ENCODE measurements at places on chromosomes 12 and 14.
A peak's percentile ranks its signal among the peaks of the same experiment; 100 is the strongest.

- no peak for DNase-seq
Measured at GRCh38 chr12:114245555-114245954, 160.4 kb downstream of the TBX5 start.

DNA sequence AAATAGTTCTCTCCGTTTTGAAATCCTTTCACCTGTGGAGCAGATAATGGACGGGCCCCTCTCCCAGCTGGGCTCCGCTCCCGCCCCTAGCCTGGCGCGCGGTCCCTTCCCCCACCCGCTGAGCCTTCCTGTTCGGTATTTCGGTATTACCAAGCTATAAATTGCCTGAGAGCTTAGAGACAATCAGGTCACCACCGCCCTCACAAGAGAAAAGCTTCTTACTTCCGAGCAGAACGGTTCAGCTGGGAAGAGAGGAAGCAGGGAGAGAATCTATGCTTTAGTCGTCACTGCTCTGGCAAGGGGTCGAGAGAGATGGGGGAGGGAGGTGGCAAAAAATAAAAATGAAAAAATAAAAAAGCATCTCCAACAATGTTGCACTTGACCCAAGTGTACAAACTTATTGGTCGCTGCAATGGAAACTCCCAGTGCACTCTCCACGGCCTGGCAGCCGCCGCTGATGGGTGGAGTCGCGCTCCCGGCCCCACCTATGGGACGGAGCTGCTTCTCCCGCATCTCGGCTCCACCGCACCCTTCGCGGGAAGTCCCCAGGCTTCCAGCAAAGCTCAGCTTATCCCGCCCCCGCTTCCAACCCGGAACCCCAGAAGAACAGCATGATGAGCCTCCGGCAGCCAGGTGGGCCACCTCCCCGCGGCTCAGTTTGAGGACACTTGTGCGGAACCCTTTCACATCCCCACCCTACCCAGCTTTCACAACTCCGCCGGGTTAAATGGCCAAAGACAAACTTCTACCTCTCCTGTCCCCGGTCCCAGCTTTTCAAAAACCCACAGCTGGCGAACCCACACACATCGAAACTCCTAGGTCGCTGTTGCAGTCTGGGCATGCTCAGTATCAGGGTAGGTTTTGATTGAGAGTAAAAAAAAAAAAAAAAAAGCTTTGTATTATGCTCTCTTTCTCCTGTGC is 832 bp upstream of the SYT1 start:
- peak; percentile 94 for DNase-seq

- DNase-seq = no peak
Measured at GRCh38 chr14:47277703-47278102, 397.7 kb downstream of the MDGA2 start.

- DNase-seq = no peak
Measured at GRCh38 chr12:69211160-69211559, 28.2 kb upstream of the CPSF6 start.

DNA sequence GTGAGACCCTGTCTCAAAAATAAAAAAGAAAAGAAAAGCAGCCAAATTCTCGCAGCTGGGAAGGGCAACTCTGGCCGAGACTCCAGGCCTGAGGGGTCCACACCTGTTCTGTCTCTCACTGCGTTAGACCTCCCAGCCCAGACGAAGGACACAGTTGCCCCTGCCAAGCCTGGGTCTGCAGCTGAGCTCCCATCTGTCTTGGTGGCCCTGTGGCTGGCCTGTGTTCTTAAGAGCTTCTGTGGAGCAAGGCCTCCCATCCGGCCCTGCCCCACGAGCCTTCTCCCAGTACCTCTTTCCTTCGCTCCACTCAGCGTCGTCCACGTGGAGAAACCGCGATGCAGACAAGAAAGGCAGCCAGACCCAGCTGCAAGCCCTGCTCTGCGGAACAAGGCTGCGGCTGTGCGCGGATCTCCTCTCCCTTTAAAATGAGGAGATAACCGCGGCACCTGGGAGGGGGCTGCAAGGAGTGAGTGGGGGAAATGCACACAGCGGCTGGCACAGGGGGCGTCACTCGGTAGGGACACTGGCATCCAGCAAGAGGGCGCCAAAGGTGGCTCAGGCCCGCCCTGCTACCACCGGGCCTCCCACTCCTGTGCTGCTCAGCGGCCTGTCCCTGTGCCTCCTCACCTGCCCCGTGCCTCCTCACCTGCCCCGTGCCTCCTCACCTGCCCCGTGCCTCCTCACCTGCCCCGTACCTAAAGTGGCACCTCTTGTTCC is 42.4 kb downstream of the LRRC74A start:
- DNase-seq = no peak

GRCh38 chr12:119949594-119949993 is 39.4 kb upstream of the BICDL1 start:
- no peak for DNase-seq

- DNase-seq = no peak
Measured at GRCh38 chr12:80195074-80195726, 95.9 kb downstream of the OTOGL start.

DNA sequence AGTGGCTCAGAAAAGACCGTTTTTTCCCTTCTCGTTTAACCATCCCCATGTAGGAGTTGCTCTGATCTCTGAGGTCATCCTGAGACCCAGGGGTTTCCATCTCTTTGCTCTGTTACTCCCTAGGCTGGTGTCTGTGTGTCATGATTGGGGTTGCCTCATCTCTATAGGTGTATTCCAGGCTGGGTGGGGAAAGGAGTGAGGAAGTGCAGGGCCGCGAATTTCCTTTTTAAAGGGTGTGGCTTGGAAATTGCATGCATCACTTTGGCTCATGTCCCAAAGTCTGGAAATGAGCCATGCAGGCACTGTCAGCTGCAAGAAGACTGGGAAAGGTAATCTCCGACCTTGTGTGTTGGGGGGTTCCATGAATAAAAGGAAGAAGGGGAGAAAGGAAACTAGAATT is 201.9 kb downstream of the AACS start:
- no peak for DNase-seq

GRCh38 chr12:39359645-39360044 is 83.3 kb downstream of the KIF21A start:
- no peak for DNase-seq

GRCh38 chr12:51636581-51636980 is 45.5 kb downstream of the SCN8A start:
- no peak for DNase-seq

DNA sequence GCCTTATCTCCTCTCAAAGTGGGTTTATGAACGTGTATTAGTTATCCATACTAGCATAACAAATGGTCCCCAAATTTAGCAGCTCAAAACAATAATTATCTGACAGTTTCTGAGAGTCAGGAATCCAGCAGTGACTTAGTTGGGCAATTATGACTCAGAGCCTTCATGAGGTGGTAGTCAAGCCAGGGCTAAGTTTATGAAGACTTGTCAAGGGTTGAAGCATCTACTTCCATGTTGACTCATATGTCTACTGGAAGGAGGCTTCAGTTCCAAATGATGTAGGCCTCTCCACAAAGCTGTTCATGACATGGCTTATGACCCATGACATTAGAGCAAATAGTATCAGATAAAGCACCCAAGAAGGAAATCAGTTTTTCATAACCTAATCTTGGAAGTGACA is 73.2 kb downstream of the IPO8 start:
- no peak for DNase-seq

- peak; percentile 53 for DNase-seq
Measured at GRCh38 chr12:125120566-125120965, 55.3 kb downstream of the AACS start.

DNA sequence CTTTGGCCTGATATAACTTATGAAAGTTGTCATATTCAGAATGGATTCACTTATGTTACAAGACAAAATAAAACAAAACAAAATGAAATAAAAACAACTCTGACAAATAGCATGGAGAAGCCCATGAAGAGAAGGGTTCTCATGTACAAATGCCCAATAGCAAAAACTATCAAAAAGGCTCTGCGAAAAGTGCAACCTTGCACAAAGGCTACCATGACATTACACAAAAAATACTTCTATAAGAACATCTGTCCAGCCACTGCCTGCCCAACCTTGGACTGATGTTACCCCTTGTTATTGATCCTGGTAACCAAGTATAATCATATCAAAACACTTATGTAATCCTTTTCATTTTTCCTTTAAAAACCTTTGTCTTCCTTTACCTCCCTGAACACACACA is 213.0 kb downstream of the ATP23 start:
- DNase-seq = no peak

- DNase-seq = peak; percentile 72
Measured at GRCh38 chr12:29149691-29150281, 708 bp downstream of the FAR2 start.

DNA sequence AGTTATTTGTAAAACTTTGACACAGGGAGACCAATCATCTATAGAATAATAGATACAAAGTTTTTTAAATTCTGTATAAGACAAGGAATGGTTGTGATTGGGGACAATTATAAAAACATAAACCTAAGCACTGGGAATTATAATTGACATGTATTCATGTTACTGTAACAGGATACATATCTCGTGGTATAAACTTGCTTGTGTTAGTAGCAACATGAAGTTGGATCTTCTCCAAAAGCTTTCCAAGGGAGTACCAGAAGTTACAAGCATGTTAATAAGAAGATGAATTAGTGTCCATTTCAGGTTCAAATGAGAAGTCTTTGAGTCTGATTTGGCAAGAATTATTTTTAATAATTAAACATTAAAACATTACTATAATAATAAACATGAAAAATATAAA is 42.2 kb downstream of the CDKL1 start:
- no peak for DNase-seq

DNA sequence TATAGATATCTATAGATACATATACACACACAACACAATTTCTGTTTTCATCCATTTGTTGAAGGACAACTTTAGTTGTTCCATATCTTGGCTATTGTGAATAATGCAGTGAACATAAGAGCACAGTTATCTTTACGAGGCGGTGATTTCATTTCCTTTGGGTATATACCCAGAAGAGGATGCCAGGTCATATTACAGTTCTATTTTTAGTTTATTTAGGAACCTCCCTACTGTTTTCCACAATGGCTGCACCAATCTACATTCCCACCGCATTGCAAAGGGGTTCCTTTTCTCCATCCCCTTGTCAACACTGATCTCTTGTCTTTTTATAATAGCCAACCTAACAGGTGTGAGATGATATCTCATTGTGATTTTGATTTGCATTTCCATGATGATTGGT is 143.4 kb upstream of the ARHGAP5 start:
- DNase-seq = no peak

DNA sequence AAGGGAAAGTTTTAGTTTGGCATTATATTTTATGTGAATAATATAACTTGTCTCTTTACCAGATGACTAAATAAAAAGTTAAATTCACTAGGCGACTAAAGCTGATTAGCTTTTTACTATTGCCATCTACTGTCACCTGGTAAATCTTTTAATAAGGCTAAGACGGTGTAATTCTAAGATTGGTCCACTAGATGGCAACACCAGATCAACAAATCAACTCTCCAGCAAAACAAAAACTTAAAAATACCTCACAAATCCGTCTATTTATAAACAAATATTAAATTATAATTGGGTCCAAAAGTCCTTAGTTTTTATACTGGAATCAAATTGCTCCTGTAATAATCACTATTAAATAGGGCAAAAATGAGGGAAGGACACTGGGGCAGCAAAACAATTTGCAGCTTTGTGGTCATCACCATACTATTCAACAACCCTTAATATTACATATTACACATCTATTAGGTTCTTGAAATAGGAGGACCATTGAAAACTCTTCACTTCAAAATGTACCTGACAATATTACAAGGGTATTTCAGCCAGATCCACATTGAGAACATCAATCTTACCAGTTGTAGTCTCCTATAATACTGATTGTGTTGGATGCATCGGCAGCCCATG is 47.9 kb downstream of the GALC start:
- DNase-seq = no peak

GRCh38 chr12:42982828-42983227 is 393.3 kb upstream of the PRICKLE1 start:
- no peak for DNase-seq

GRCh38 chr14:34956931-34957330 is 25.9 kb upstream of the SRP54 start:
- no peak for DNase-seq

GRCh38 chr12:92085040-92085735 is 60.5 kb downstream of the BTG1 start:
- no peak for DNase-seq

DNA sequence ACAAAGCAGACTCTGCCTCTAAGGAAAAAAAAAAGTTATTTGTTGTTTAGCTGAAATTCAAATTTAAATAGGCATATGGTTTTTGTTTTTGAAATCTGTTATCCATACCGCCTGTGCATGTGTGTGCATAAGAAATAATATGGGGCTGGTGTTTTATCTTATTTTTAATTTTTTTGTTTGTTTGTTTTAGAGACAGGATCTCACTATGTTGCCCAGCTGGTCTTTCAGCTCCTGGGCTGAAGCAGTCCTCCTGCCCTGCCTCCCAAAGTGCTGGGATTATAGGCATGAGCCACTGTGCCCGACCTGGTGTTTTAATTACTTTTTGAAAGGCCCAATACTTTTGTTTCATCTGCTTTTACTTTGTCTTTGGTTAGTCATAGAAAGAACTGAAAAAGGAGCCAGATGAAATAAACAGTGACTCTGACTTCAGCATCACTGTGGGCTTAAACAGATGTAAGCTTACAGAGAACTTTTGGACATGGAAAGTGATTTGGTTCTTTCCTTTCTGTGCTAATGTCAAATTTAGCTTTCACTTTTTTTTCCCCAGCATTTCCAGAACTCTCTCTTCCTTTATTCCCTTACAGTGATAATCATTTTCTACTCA is 37.2 kb downstream of the SUPT16H start:
- DNase-seq = no peak

GRCh38 chr12:123900871-123901376 is 71.7 kb downstream of the CCDC92 start:
- DNase-seq = no peak

DNA sequence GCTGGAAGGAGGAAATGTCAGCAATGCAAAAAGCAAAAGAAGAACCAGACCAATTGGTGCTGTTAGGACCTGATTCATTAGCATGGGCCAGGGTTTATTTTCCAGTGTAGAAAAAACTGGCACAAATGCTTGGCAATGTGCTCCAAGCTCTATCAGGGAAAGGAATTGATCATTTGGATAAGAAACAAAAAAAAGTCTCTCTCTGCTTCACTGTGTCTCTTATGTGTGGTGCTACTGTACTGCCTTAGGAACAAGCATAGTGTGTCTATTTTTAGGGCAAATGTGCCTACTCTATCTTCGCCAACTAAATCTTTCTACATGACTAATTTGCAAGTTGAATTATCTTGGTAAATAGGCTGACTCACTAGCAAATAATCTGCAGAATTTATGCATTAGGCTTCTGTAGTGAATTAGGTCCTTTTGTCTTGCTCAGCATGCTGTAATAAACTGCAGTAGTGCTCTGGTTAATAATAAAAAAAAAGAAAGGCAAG is 236.7 kb downstream of the MDGA2 start:
- no peak for DNase-seq

Data from posterior cingulate gyrus (tissue), 11 donors.